ENCODE measurements at places on chromosomes 3 and 15.

GRCh38 chr3:154144825-154145465, 23.8 kb downstream of the ARHGEF26 start:
- no peak for DNase-seq

GRCh38 chr3:36124118-36124796, 256.0 kb upstream of the STAC start:
- peak; percentile 45 for DNase-seq

DNA sequence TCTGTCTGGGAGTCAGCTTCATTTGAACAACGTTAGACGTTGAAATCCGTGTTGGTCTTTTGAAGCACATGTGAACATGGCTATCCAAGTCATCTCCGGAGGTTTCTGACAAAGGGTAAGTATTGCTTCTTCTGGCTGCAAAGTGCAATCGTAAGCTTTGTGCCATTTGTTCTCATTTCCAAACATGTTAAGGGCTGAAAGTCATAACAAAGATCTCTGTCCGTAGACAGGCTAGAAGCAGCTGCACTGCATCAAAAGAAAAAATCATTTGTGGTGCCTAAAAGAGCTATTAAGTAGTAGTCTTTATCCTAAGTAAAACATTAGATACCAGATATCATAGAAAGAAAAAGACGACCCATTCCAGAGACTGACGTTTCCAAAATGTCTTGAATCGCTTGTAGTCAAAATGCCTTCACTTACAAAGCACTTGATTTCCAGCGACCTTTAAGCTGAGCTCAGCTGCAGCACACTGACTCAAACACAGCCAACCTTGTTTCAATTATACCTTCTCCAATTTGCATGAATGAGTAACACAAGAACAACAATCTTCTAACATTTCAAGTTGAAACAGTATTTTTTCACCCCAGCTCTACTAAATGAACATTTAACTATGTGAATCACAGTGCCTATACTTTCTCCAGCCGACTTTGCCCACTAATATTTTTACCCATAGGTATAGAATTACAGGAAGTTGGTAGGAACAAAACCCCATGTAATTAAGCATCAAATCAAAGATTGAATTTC, 76.6 kb downstream of the NEDD4 start:
- DNase-seq: no peak

DNA sequence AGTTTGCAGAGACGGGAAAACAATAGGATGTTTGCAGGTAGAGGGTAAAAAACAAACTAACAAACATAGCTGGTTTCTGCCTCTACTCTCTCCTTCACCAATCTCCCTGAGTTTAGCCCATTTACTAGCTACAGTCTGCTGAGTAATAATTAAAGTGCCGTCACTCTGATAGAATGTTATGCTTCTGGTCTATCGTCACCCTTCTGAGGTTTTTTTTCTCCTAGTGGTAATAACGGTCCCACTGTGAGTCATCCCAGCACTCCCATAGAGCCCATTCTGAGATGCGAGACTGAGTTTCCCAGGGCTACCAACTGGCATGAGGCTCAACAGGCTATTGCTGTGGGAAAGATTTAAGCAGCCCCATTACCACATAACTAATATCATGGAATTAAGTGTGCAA, 56.4 kb downstream of the PLAAT1 start:
- DNase-seq: no peak

DNA sequence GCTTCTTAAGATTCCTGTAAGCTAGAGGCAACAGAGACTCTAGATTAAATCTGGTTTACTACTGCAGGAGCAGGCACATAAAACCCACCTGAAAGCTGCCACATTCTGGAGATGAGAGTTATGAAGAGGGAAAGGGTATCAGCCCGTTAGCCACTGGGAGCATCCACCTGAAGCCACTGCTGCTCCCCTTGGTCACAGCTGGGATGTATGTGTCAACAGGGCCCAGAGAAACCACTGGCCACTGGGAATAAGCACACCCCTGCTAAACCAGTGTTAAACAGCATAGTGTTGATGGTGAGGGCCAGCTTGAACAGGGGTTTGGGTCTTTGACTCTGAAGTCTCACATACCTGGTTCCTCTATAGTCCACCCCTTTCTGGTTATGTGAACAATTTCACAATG, 10.9 kb downstream of the SLCO2A1 start:
- no peak for DNase-seq

DNA sequence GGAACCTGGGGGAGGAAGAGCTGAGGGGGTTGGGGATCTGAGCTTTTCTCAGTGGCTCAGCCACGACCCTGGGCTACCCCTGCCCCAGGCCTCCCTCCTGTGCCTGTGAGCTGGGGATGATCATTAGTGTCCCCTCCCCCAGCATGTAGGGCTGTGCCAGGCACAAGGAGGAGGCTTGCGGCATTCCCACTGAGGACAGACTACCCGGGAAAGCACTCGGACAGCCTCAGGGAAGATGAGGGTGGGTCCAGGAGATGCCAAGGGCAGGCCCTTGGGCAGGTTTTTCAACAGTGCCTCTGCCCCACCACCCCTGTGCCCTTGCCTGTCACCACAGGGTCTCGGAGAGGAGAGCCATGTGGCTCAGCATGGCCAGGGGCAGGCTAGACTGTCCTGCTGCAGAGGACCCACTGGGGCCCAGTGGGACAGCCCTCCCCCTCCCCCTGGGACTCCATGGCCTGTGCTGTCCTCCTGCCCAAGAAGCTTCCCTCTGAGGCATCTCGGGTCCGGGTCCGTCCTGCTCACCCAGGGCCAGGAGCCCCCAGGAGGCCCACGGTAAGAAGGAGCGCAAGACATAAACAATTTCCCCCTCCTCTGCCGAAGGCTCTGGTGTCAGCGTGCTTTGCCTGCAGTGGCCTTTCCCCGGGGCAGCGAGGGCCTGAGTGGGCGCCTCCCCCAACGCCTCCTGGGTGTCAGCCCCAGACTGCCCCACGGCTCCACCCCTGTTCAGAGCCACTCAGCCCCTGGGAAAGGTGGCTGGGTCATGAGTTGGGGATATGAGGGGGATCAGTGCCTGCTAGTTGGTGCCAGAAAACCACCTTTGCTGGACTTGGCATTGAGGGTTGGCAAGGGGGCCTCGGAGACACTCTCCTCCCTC, 192.5 kb downstream of the GOLGA6L6 start:
- DNase-seq: no peak
